ENCODE measurements at places on chromosomes 13 and 19. TPM values are rescaled to one million over a fixed set of nuclear protein-coding genes. Genes with fewer than 3 reads are reported as not detected.
A peak's percentile ranks its signal among the peaks of the same experiment; 100 is the strongest.

SERPINE3 gene
- polyA plus RNA-seq = 0.77 TPM

DZIP1 gene
- polyA plus RNA-seq = 27.0 TPM

UBE2L5 gene
- polyA plus RNA-seq = 0.52 TPM

RFPL4AL1 gene
- polyA plus RNA-seq = 0.63 TPM

TSKS gene
- 0.52 TPM for polyA plus RNA-seq

SLC25A42 gene
- 12.0 TPM for polyA plus RNA-seq

TICAM1 gene
- polyA plus RNA-seq = 4.0 TPM

DNA sequence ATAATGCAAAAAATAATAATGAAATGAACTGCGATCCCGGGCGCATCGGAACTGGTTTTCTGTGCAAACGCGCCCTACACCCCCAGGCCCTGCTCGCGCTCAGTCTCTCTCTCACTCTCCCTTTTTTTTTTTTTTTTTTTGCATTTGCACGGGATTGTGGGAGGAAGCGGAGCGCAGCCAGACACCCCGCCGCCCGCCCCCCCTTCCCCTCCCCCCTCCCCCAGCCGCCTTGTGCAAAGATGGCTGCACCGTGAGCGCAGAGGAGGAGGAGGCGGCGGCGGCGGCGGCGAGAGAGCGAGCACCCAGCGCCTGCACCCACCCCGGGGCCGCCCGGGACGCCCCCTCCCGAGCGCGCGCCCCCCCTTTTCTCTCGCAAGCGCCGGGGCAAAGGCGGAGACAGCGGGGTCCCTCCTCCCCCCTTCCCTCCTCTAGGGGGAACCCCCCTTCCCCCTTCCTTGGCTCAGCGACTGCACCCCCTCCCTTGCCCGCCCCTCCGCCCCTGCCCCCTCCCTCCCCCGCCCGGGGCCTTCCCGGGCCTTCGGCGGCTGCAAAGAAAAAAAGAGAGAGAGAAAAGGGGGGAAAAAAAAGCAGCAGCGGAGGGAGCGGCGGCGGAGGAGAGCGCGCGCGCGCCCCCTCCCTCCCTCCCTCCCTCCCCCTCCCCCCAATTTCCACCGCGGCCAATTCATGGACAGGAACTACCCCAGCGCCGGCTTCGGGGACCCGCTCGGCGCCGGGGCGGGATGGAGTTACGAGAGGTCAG lies at the start of gene PRR12:
PRR12 (plus strand) TSS at position 212 of the 760 bp plus-strand sequence; CDS start at position 685, 473 bp downstream.
- DNase-seq = no peak

GRCh38 chr13:33644581-33645543 lies 173.1 kb upstream of the RFC3 start:
- DNase-seq = peak; percentile 95

- DNase-seq = no peak
These were observed 6.6 kb downstream of the C19orf25 start for GRCh38 chr19:1472231-1473084.

DNA sequence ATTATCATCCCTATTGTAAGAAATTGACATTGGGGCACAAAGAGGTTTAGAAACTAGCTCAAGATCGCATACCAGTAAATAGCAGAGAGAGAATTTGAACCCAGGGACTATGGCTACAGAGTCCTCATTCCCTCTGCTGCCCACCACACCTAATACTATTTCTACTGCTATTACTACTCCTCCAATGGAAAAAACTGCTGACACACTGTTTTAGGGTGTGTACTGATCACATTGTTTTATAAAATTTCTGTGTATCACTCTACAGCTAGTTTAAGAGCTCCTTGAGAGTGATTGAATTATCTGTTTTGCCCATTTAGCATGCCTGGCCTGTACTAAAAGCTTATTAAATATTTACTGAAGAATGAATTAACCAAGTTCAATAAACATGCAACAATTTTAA lies 552.4 kb downstream of the GPC5 start:
- DNase-seq = no peak

DNA sequence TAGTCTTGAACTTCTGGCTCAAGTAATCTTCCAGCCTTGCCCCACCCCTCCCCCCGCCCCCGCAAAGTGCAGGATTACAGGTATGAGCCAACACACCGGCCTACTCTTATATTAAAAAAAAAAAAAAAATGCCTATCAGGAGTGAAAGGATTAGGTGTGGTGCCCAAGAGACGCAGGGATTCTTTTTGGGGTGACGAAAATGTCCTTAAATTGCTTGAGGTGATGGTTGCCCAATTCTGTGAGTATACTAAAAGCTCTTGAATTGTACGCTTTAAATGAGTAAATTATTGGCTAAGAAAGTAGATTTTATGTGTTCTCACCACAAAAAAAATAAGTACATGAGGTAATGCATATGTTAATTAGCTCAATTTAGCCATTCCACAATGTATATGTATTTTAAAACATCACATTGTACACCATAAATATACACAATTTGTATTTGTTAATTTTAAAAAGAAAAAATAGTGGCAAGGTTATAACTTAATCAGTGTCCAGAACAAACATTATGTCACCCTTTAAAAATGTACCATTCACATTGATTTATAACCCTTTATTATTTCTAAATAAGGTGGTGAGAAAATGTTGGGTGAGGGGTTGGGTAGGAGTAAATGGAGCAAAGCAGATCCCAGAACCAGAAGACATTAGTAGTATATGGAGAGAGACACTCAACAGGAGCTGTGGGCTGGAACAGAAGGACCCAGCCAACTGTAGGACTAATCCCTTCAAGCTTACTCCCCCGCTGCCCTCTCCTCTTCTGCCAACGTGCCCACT lies 3.9 kb downstream of the IGSF23 start:
- DNase-seq = no peak

DNA sequence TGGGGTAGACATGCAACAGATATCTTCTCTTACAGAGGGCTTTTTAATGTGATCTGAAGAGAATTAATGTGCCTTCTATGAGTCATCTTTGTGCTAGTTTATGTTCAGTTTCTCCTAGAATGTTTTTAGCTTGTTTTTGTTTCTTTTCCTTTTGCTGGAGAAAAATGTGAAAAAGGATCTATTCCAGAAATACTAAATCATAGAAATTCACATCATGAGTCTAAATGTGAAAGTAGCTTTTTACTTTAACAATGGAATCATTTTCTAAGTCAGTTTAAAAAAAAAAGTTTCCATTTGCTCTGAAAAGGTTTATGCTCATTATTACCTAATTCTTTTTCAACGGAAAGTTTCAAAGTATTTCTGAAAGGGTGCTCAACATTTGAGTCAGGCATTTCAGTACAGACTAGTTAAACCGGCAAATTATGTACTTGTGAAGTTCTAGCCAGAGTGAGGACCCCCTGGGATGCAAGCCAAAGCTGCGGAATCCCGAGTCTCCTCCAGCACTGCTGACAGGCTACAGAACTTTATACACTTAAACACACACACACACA lies 72.9 kb downstream of the SPATA13 start:
- DNase-seq = peak; percentile 31

DNA sequence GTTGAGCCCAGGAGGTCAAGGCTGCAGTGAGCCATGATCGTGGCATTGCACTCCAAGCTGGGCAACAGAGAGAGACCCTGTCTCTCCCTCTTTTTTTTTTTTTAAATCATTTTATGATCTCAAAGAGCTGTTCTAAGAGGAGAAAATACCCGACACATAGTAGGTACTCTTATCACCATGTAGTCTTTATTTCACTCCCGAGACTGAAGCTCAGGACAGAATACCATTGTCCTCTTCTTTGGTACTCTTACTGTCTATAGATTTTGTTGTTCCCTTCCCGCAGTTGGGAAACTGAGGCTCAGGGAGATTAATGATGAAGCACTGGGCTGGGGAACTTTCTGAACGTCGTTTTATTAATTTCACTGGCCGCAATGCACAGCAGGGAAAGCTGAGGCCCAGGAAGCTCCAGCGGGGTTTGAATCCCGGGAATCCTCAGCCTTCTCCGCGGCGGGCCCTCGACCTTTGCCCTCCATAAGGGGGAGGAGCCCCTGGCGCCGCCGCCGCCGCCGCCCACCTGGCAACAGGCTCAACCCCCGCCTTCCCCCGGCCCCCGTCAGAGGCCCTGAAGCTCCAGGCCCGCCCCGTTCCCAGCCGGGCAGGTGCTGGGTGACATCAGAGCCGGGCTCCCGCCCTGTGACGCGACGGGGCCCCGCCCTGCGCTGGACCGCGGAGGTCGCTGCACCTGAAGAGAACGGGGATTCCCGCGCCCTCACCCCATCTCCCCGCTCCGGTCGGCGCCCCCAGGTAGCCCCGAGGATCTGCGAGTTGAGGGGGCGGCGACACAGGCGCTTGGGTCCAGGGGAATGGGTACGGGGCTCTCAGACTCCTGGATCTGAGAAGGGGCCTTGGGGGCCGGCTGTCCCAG lies 1.6 kb downstream of the MYH14 start:
- DNase-seq = no peak

DNA sequence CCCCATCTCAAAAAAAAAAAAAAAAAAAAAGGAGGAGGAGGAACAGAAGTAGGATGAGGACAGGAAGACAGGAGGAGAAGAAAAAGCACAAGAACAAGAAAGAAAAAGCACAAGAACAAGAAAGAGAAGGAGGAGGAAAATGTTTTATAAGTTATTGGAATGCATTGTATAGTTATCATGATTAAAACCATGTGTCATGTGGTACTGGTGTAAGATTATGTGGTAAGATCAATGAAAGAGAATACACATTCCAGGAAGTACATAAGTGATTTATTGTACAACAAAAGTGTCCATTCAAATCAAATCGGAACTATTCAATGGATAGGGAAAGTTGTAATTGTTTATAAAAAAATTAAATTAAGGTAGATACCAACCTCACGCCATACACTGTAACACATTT lies 167.7 kb downstream of the MZT1 start:
- DNase-seq = no peak

DNA sequence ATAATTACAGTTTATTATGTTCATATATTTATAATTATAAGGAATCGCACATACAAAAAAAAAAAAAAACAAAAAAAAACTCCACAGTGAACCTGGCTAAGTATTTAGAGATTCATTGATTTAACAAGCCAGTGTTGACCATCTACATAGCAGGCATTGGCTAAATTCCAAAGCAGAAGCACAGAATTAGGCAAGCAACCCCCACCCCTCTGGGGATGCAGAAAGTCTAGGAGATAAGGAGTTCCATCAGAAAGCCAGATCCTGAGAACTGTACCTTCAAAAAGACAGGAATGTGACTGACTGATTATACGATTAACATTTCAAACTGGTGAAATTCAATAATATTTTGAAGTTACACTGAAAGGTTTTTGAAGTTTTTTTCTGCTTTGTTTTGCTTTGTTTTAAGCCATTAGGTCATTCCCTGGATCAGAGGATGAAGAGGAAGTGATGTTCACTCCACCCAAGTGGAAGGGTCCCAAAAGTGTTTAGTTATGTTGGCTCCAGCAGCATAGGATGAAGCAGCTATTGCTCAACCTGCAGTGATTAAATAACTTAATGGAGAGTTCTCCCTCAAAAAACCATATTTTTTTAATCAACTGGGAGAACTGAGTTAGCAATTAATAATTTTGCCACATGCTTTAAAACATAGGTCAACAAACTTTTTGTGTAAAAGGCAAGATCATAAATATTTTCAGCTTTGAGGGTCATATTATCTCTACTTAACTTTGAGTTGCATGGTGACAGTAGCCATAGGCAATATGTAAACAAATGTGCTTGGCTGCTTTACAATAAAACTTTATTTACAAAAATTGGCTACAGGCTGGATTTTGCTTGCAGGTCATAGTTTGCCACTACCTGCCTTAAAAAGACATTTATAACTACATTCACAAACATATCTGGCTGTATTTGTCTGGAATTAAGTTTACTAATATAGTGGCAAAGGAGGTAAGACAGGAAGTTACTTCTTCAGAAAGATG lies 49.6 kb downstream of the DOCK9 start:
- DNase-seq = peak; percentile 85

DNA sequence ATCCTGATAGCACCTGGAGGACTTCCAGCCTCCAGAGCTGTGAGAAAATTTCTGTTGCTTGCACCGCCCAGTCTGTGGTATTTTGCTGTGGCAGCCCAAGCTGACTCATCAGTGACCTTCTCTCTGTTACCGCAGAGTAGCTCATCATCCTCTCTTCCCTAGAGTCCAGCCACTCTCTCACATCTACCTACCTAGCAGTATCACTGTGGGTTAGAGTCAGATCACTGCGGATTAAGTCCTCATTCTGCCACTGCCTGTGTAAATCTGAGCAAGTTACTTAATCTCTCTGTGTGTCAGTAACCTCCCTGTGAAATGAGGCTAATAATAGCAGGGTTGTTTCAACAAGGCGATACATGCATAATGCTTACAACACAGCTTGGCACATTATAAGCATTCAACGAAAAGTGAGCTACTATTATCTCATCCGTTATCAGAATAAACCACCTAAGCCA lies 40.3 kb upstream of the USPL1 start:
- DNase-seq = no peak

DNA sequence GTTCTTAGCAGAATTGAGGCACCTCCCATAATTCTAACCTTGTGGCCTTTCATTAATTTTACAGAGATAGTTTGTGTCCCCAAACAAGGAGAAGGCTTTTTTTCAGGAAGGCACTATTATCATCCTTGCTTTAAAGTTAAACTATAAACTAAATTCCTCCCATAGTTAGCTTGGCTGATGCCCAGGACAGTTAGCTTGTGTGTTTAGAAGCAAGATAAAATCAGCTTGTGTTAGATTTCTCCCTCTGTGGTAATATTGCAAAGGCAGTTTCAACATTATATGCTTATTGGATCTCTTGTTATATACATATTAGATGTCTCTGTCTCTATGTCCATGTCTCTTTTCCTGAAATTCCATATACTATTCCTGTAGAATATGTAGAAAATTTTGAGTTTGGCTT lies 342.7 kb downstream of the TBC1D4 start:
- no peak for DNase-seq

DNA sequence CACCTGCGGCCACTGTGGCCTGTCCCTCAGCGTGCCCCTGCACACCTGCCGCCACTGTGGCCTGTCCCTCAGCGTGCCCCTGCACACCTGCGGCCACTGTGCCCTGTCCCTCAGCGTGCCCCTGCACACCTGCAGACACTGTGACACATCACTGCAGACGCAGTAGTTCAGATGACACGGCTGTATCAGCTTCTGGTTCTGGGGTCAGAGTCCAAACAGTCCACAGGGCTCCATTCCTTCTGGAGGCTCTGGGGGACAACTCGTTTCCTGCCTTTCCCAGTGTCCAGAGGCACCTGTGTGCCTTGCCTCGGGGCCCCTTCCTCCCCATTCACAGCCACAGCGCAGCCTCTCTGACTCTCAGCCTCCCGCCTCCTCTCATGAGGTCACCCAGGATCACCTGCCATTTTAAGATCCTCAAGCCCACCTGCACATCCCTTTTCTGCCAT lies 5.5 kb downstream of the SF3A2 start:
- no peak for DNase-seq

- DNase-seq = no peak
These were observed 14.0 kb downstream of the HAUS8 start for GRCh38 chr19:17061205-17061604.

GRCh38 chr13:30332456-30333143 lies 25.2 kb upstream of the KATNAL1 start:
- no peak for DNase-seq
